HT1080 (cell line): ENCODE measurements at places on chromosomes 11 and 22. TPM values are rescaled to one million over a fixed set of nuclear protein-coding genes. Genes with fewer than 3 reads are reported as not detected.

The CUL5 gene
- total RNA-seq, result 22.9 and 26.2 TPM in 2 replicates

DNA sequence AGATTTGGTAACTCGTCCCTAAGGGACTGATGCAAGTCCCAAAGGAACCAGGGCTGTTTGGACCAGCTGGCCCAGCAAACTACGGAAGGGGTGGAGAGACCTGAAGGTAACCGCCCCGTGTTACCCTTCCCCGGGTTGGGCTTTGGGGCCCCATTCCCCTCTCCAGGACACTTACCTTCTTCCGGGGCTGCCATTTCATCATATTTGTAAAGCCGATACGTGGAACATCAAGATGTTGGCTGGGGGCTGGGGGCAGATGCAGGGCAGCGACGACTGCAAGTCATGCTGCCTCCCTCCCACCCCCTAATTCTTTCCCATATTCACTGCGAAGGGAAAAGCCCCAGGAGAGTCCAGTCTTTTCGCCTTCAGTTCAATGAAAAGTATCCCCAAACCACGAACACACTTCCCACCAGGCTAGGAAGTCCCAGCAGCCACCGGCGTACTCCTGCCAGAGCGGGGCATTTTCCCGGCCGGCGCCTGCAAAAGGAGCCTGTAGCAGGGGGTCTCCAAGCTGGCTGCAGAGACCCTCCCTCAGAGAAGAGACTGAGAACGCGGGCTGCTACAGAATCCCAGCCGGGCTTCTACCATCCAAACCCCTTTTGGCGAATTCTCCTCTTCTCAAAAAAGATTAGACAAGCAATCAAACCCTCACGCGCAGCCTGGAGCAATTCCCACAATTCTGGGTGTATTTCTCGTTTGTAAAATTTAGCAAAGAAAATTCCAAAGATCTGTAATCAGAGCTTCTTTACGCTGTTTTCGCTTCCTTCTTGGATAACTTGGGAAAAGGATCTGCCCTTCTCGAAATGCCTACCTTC lies 236.7 kb downstream of the TTC28 start:
- DNase-seq, result no peak

DNA sequence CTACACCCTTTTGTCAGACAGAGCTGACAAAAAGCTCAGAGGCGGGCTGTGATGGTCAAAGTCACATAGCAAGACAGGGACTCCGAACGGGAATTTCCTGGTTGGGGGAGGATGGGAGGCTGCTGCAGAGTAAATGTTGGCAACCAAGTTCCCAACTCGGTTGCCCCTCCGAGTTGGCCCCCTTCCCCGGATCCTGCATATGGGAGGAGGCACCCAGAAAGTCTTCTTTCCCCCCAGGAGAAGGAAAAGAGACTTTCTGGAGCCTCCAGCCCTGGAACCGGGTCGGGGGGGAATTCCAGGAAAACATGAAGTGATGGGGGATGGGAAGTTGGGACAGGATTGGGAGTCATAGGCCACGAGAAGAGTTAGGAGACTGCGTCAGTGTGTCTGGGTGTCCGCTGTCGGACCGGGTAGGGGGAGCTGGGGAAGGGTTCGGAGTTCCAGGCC lies 614 bp downstream of the SELENOM start:
- DNase-seq, result no peak

- DNase-seq, result no peak
Measured at GRCh38 chr22:30919973-30920372, 48.6 kb downstream of the MORC2 start.

- DNase-seq, result no peak
Measured at GRCh38 chr11:117374316-117375055, 46.8 kb downstream of the CEP164 start.

DNA sequence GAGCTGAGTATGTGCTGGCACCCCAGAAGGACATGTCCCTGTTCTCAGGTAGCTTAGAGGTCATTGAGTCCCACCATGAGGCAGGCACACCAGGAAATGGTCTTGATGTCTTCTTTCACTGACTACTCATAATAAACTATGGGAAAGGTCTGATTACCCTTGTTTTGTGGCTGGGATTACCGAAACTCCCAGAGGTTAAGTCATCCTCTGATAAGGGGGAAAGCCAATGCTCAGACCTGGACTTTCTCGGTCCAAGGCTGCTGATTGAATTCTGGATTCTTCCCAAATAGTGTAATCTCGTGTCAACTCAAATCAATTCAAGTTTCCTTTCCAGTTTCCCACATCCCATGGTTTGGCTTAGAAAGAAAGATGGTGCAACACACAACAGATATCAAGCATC lies 3.7 kb upstream of the CD44 start:
- DNase-seq, result no peak

DNA sequence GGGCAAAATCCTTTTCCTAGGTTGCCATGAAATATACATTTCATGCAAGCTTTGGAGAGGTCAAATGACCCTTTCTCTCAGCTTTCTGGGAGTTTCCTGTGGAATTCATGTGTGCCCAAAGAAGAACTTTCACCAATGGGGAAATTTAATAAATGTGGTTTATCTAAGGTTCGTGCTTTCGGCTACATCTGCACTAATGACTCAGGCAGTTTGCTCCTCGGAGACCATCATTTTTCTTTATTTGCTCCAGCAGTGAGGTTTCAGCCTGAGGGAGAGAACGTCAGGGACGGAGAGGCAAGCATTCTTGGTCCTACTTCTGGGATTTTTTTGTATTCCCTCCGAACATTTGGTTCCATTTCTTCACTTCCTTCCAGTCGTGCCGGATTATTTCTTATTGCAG lies 85.2 kb downstream of the FLI1 start:
- DNase-seq, result no peak

The TBX1 gene
- 0.14 and 0.17 TPM in 2 replicates for total RNA-seq

GRCh38 chr11:36711104-36711825 lies 113.2 kb upstream of the RAG2 start:
- no peak for DNase-seq

The GALR3 gene
- total RNA-seq, result 0.23 TPM in 1 of 2 replicates, not detected in the other

- peak; percentile 35 for DNase-seq
Measured at GRCh38 chr22:37930270-37930951, 23.0 kb downstream of the C22orf23 start.

- no peak for DNase-seq
Measured at GRCh38 chr11:67506426-67507051, 1.4 kb upstream of the PITPNM1 start.

- DNase-seq, result no peak
Measured at GRCh38 chr11:33476945-33477606, 219.9 kb downstream of the HIPK3 start.

GRCh38 chr11:35045236-35045820 lies 93.6 kb upstream of the CD44 start:
- no peak for DNase-seq

The IGSF22 gene
- not detected in 2 replicates for total RNA-seq

The NPAS4 gene
- total RNA-seq, result not detected in 2 replicates

DNA sequence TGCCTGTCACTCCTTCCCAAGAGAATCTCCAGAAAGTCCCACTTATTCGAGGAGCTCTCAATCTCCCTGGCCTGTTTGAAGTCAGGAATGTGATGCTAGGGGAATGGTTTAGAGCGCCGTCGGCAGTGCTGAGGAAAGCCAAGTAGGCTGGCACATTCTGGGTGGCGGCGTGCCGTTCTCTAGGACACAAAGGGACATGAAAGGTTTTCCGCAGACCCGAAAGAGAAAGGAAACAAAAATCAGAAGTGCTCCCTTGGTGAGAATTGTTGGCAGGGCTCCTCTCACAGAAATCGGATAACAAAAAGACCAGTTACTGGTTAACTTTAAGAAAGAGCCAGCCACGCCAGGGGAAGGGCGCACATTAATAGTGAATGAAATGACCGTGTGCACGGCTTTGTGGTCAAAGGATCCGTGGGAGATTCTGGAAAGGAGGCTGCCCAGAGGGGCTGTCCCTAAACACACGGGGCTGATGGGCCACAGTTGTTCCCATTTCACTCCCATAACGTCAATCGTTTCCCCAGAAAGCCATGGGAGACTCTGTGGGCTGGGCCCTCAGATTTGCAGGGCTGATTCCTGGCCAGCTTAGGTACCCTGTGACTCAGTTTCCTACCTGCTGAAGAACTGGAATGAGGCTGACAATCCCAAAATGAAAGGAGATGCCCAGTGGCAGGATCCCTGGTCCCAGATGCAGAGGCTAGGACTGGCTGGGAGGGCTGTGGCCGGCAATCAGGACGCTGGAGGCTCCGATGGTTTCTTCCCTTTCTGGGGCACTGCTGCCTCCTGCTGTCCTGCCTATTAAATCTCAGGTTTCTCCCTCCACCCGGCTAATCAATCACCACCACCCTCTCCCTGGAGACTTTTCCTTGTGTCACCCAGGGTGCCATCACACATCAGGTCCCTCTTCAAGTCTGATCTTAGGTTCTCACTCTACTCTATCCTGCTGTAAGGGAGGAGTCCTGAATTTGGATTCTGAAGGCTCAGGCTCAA lies 82.3 kb downstream of the RCN1 start:
- DNase-seq, result peak; percentile 56

GRCh38 chr11:119983240-119983732 lies 154.6 kb downstream of the TRIM29 start:
- no peak for DNase-seq

- DNase-seq, result peak; percentile 84
Measured at GRCh38 chr22:36328635-36329253, 59.0 kb downstream of the MYH9 start.

GRCh38 chr11:71568704-71569349 lies 3.5 kb downstream of the KRTAP5-10 start:
- DNase-seq, result no peak

DNA sequence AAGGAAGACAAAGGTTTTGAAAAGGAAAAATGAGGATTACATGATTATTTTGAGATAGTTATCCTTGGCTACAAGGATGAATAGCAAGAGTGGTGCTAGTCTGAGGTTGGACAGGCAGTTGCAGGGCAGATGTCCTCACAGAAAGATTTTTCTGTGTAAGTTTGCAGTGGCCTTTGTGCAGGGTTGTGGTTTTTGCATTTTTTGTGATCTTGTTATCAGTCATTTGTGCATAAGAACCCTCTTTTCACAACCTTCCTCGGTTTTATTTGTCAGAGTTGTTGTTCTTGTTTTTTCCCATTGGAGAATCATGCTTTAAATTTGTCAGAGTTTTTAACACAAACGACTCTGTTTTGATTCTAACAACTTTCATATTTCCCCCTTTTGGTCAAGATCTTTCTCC lies 1.4 kb downstream of the CCDC134 start:
- no peak for DNase-seq

- DNase-seq, result no peak
Measured at GRCh38 chr22:27213766-27214581, 556.6 kb downstream of the MIAT start.

The RHOD gene
- not detected in 2 replicates for total RNA-seq

The GGTLC2 gene
- not detected in 2 replicates for total RNA-seq

The ART5 gene
- total RNA-seq, result not detected in 2 replicates

DNA sequence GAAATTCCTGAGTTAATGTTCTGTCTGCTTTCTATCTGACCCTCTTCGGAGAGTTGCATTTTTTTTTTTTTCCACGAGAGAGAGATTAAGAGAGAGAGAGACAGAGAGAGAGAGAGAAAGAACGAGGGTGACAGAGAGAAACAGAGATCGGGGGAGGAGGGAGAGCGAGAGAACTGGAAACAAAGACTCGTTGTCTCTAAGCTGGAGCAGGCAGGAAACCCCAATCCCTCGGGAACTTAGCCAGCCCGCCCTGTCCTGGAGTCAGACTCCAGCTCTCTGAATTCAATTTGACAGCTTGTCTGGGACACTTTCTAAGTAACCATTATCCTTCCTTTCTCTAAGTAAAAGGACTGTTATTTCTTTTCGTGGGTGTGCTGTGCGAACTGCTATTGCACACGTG lies 76.9 kb downstream of the KCNJ1 start:
- peak; percentile 88 for DNase-seq

DNA sequence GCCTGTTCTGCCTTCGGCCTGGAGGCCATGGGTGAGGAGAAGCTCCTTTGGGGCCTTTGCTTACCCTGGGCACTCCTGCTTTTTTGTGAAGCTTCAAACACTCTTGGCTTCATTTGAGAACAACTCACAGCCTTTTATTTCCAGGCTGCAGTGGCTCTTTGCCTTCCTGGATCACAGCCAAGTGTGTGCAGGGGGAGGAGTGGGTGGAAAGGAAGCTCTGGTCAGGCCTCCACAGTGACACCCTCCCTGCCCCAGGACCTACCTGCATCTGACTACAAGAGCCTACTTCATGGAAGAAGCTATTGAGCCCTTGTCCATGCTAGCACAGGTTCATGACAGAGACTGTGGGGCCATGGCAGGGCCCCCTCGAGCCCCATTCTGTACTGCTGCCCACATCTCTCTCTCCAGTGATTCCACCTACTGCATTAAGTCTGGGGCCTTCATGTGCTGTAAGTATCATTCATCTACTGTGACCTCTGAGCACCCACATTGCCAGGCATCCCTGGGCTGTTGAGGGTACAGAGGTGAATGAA lies 52.3 kb downstream of the GAB4 start:
- DNase-seq, result no peak

DNA sequence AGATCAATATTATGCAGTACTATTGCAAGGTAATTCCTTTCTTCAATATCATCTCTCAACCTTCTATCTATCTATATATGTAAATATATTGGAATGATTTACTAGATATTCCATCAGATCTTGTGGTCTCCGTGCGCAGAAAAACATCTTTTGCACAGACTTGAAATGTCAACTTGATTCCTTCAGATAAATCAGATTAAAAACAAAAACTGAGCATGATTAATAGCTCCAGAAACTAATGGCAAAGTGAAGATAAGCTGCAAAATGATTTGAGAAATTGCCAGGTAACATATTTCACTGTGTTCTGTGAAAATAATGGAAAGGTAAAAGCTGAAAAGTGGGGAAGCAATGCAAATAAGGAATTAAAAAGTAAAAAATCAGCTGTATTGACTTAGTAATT lies 200.1 kb upstream of the CTSC start:
- no peak for DNase-seq

The ACR gene
- total RNA-seq, result not detected in 2 replicates

The CCDC34 gene
- total RNA-seq, result 10.5 and 11.4 TPM in 2 replicates

The SPINDOC gene
- total RNA-seq, result 32.8 and 40.6 TPM in 2 replicates

The OR51E2 gene
- total RNA-seq, result not detected in 2 replicates

The PAX6 gene
- total RNA-seq, result 0.35 and 2.0 TPM in 2 replicates

The SCGB1C1 gene
- total RNA-seq, result not detected in 2 replicates

DNA sequence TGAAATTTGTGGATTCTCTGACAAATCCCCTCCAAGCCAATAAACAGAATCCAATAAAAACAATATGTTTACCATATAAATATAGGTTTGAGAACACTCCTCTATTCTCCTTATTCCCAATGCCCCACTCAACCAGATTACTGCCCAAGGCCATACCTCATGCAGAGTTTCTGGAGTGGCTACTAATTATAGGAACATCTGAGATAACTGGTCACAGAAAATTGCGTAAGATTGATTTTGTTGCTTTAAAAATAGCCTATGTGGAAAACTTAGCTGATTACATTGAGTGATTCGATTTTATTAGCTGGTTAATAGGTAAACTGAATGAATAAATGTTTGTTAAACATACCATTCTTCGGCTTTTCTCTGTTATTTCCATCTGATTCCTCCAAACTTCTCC lies 48.0 kb downstream of the ME3 start:
- no peak for DNase-seq

- DNase-seq, result peak; percentile 32
Measured at GRCh38 chr22:34976474-34976873, 89.5 kb upstream of the ISX start.

- DNase-seq, result no peak
Measured at GRCh38 chr11:32018672-32019071, 72.2 kb upstream of the RCN1 start.

The DDI1 gene
- total RNA-seq, result not detected in 2 replicates
